ENCODE measurements at places on chromosomes 1 and 21.

DNA sequence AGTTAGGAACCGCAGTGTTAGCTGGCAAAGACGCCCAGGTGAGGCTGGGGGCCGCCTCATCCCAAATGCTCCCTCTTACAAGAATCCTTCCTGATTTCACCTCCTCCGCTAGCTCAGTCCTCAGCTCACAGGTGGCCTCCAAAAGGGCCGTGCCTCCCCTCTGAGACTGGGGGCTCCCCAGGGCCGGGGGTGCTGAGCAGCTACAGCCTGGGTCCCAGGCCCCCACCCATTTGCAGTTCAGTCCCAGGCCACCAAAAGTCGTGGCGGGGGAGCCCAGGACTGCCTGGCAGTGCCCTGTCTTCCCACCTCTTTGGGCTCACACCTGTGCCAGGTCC lies 29.6 kb downstream of the RNU1-1 start:
- DNase-seq: no peak

GRCh38 chr1:19804831-19805251 lies 5.1 kb upstream of the TMCO4 start:
- DNase-seq: no peak

DNA sequence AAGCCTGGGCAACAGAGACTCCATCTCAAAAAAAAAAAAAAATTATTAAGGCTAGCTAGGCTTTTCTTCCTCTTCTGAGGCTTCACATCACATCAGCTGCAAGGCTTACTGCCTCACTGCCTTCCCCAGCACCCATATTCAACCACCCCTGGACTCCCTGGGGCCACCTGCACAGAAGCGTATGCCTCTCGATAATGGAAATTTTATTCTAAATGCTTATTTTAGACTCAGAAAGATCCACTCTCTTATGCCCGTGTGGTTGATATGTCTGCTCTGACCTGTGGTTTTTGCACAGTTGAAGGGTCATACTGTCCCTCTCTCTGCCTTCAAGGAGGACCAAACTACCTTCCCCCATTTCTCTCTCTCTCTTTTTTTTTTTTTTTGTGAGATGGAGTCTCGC lies 1.5 kb upstream of the FCRLA start:
- no peak for DNase-seq

GRCh38 chr1:44631333-44631646 lies 43.0 kb downstream of the TMEM53 start:
- no peak for DNase-seq

DNA sequence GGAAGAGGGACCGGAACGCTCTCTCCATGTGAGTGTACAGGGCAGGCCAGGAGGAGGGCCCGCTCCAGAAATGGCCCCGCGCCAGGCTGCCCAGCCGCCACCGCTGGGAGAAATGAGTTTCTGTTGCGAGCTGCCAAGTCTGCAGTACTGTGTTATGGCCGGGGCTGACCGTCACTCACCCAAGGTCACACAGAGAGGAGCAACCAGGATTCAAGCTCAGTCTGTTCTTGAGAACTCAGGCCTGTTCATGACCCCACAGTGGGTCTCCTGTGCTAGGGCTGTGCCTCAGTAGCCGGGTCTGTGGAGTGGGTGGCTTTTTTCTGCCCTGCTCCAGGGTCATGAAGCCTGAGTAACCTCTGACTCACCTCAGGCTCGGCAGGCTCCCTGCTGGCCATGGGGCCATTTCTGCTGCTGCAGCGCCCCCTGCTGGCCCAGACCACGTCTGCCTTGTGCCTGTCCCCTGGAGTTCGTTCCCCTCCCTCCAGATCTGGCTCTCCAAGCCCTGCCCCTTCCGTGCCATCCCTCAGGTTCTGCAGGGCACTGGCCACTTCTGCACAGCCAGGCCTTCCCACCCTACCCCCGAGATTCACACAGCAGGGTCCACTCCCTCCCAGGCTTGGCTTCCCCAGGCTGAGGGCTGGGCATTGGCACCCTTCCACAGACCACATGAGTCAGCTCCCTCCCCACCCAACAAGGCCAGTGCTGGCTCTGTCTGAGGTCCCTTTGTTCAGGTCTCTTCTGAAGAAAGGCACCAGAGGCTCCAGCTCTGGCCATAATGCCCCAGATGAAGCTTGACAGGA lies 51.8 kb downstream of the EDN2 start:
- no peak for DNase-seq

GRCh38 chr1:174696026-174696821 lies 248.5 kb downstream of the GPR52 start:
- no peak for DNase-seq

- no peak for DNase-seq
Measured at GRCh38 chr1:180522213-180522515, 19.8 kb upstream of the ACBD6 start.

DNA sequence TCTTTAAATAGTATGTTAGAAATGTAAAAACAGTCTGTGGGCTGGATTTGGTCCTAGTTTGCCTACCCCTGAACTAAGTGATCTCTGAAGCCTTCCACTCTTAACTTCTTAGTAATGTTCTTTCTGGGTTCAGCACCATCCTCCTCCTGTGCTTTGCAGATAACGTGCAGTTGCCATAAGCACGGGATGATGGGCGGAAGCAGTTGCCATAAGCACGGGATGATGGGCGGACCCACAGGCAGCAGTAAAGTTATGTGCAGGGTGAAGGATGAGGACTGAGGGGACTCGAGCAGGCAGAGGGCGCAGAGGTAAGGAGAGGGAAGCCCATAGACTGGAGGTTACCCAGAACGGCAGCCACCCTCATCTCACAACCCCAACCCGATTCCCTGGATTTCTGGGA lies 25.6 kb downstream of the GPA33 start:
- DNase-seq: no peak

DNA sequence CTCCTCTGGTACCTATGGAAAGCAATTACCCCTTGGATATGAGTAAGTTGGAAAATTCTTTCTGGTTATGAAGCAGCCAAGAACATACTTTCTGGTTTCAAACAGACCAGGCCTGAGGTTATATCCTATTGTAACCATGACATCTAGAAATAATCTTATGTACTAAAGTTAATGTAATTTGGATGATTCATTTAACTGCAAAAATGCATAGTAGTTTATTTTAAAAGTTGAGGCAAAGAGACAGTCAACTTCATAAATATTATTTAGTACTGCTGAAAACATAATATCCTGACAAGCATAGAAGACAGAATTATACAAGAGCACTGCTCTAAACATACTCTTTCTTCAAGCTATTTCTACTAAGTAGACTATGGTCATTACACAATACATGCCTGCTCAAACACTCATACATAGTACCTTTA lies 25.5 kb downstream of the ODF2L start:
- no peak for DNase-seq

DNA sequence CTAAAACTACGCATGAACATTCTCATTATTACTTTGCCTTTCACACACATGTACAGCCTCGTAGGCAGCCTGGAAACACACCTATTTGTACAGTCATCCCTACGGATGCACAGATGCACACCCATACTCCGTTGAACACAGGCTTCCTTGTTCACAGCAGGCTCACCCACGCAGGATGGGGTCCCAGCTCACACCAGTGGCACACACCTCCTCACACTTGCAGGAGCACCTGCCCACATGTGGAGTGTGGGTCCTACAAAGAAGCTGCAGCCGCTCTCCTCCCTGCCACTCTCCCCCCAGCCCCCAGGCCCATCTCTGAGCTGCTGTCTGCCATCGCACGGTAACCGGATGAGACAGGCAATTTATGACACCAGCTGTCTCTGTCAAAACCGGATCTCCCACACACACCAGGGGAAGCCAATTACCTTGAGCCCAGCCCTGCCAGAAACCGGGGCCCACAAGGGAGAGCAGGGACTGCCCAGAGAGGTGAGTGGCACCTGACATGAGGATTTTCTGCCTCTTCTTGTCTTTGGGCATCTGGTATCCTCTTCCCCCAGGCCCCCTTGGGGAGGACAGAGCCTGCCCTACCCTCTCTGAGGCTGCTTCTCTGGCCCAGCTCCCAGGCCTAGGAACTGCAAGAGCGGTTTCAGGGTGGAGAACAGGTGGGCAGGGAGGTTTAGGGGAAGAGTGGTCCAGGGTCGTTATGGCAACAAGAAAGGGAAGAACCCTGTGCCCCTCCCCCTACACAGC lies 175.4 kb downstream of the IGSF21 start:
- no peak for DNase-seq

DNA sequence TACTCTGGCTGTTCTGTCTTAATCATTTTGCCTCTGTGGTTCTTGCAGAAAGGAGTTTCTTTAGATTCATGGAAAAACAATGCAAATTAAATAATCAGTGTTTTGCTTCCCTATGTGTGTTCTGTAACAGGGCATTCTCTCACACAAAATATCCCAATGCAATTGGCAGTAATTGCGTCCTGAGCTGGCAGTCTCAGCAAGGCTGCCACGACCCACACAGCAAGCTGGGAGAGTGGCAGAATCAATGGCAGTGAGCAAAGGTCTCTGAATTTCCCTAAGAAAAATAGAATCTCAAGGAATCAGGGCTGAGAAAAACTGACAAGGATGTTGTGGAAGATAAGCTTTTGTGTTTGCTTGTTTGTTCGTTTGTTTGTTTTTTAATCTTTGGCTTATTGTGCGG lies 198.1 kb upstream of the ST6GALNAC5 start:
- no peak for DNase-seq

- DNase-seq: no peak
Measured at GRCh38 chr1:26318338-26319064, 743 bp downstream of the CD52 start.

All from left renal cortex interstitium (tissue), 4 donors.